ENCODE measurements at places on chromosomes 2 and 18.

- peak; percentile 69 for DNase-seq
These were observed 46.5 kb downstream of the PTGR3 start for GRCh38 chr18:75162467-75162866.

GRCh38 chr2:167492486-167492885 lies 604.2 kb downstream of the XIRP2 start:
- DNase-seq: no peak

GRCh38 chr18:25646971-25647370 lies 295.0 kb upstream of the ZNF521 start:
- peak; percentile 91 for DNase-seq

DNA sequence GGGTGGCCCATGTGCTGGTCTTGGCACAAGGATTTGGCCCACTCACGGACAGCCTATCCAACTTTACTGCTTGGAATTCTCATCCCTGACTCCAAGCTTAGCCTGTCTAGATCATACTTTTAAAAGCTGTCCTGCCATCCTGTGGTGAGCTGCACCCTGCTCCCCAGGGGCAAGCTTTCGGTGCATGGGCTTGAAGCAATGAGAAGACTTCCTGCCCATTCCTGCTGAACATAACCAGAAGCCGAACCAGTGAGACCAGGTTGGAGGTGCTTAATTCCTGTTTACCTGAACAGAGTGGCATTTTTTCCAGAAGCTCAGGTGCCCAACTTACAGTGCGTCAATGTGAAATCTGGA lies 154.5 kb downstream of the ANTXR1 start:
- no peak for DNase-seq

GRCh38 chr2:86453836-86454235 lies 12.7 kb downstream of the KDM3A start:
- peak; percentile 64 for DNase-seq

GRCh38 chr18:49685231-49685942 lies 123.5 kb downstream of the LIPG start:
- DNase-seq: no peak

GRCh38 chr2:101295895-101296294 lies 12.6 kb downstream of the RNF149 start:
- DNase-seq: peak; percentile 67

GRCh38 chr2:151344906-151345305 lies 12.5 kb upstream of the TNFAIP6 start:
- no peak for DNase-seq

GRCh38 chr2:225112362-225113126 lies 70.3 kb upstream of the DOCK10 start:
- no peak for DNase-seq

DNA sequence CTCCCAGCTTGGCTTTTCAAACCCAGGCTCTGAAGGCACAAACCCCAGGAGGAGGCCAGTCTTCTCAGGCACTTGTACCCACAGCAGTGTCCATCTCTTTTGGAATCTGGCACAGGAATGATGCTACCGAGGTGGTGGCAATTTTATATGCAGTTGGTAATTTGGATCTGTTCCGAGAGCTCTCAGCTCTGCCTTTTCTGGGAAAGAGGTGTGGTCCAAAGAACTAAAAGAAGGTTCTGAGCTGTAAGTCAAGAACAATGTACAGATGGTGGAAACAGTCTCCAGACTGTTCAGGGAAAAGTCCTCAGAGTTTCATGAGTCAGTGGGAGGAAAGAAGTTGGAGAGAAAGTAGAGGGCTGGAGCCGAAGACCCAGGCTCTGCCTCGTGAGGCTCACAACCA lies 353.4 kb downstream of the TGIF1 start:
- DNase-seq: no peak

DNA sequence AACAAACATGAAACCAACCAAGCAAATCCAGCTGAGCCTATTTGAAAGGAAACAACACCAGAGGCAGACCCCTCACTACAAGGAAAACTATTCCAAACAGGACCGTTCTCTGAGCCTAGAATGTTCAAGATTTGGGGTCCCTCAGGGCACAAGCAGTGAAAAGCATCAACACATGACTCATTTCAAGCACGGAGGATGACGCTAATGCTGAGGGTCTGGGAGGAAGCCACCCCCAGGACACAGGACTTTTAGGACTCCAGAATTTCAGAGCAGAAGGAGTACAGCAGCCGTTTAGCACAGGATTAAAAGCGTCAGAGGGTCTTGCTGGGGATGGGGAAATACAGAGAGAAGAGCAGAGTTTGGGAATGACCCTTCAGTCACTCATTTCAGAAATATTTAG lies 168.9 kb downstream of the DLGAP1 start:
- DNase-seq: no peak

DNA sequence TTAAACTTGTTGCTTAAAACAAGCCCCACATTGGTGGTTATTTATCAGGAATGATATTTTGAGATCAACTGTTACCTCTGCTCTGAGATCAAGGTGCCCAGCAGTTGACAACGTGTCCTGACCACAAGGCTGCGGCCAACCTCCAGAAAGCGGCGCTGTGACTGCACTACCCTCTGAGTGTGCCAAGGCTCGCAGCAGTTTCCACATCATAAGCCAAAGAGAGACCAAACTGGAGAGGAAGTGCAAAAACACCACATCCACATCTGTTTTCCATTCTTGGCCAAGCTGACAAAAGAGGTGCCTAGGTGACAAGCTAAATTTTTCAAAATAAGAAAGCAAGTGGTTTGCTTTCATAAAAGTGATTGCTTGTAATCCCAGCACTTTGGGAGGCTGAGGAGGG lies 410.8 kb upstream of the POU3F3 start:
- no peak for DNase-seq

DNA sequence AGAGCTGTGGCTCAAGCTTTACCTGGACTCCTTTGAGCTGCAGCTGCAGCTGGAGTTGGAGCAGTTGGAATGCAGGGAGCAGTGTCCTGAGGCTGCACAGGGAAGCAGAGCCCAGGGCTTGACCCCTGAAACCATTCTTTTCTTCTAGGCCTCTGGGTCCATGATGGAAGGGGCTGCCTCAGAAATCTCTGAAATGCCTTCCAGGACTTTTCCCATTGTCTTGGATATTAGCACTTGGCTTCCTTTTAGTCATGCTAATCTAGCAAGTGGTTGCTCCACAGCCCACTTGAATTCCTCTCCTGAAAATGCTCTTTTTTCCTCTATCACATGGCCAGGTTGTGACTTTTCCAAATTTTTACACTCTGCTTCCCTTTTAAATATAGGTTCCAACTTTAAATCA lies 108.6 kb upstream of the RNF152 start:
- DNase-seq: no peak

DNA sequence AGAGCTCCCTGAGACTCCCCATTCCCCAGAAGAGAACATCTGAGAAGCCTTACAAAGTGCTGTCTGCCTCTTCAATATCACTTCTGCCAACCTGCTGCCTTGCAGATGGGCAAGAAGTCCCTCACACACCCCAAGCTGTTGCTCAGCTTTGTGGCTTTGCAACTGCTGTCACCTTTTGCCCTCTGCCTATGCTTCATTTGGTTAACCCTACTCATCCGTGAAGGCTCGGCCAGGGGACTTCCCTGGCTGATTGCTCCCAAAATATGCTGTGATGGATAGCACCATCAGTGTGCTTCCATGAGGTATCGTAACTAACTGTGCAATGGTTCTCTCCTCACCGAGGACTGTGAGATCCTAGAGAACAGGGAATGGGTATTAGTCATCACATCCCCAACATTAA lies 88.9 kb upstream of the CYP1B1 start:
- no peak for DNase-seq

- peak; percentile 5 for DNase-seq
These were observed 531.9 kb downstream of the IRS1 start for GRCh38 chr2:226267516-226268289.

DNA sequence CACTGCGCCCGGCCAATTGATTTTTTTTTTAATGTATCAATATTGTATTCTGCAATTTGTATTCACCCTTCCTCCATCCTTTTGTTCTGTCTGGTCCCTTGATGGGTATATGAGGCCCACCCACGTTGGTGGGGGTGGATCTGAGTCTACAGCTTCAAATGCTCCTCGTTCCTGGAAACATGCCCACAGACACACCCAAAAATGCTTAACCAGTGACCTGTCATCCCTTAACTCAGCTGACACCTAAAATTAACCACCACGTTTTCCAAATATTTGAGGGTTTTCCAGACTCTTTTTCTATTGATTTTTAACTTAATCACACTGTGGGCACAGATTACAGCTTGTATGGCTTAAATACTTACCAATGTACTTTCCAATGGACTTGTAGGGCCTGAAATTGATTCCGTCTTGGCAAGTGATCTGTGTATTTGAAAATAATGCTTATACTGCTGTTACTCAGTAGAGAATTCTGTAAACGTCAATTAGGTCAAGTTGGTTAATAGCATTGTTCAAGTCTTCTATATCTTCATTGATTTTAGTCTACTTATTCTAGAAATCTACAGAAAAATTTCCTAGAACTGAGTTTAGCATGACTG lies 34.4 kb upstream of the CYP27C1 start:
- DNase-seq: peak; percentile 40

DNA sequence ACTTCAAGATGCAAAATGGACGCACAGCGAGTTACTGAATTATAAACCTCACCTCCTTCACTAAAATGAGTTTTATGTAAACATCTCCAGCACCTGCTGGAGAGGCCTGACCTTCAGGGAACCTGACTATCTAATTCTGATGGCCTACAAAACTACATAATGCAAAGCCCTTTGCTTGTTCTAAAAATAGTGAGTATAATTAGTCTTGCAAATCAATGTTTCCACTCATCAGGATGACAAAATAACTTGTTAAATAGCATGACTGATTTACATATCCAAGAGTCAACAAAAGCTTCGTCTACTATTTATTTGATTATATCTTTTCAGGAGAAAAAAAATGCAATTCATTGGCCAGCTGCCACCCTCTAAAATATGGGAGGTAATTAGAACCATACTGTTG lies 326.3 kb upstream of the MC4R start:
- no peak for DNase-seq

DNA sequence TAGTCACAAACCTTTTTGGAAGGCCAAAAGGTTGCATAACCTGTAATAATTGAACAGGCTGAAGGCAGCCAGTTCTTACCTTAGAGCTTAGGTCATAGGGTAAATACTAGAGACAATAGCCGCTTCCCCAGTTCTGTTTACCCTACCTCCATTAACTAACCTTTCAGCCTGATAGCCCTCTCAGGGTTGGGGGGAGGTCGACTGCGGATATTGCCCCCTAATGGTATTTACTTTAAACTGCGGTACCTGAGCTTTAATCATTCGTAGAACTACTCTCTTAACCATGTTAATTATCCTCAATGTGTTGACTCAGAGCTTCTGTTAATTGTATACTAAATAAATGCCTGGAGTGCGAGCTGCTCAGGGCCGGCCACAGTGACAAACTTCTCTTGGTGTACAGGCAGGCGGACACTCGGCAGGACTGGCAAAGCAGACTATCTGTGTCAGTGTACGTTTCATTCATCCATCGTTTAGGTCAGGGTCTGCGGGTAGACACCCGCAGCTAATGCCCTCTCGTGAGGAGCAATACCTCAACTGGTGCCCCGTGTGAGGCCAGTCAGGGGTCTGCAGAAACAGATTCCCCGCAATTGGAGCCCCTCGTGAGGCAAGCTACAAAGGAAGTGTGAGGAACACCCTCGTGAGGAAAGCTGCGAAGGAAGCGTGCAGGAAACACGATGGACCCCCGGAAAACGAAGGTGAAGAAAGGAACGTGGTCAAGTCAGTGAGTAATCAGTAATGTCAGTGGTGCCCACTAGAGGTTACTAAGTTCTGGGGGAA lies 115.3 kb upstream of the SCN7A start:
- no peak for DNase-seq

DNA sequence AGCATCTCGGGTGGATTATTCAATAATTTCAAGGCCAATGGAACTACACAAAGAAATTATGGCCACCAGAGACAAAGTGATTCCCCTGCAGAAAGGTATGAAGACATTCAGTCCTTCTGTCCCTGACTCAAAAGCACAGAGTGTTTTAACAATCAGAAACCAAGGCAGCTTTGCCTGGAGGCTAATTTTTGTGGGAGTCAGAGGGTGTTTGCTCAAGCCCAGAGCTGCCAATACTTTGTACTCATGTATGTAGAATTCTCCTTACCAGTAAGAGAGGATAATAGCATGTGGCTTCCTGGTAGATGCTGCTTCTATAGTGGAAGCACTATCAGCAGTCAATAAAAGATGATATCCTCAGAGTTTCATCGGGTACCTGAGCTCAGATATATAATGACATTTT lies 178.4 kb downstream of the KCNE4 start:
- DNase-seq: no peak

GRCh38 chr2:150872756-150873395 lies 385.4 kb upstream of the RND3 start:
- DNase-seq: no peak

- no peak for DNase-seq
These were observed 184.8 kb downstream of the LRP1B start for GRCh38 chr2:141946016-141946415.

DNA sequence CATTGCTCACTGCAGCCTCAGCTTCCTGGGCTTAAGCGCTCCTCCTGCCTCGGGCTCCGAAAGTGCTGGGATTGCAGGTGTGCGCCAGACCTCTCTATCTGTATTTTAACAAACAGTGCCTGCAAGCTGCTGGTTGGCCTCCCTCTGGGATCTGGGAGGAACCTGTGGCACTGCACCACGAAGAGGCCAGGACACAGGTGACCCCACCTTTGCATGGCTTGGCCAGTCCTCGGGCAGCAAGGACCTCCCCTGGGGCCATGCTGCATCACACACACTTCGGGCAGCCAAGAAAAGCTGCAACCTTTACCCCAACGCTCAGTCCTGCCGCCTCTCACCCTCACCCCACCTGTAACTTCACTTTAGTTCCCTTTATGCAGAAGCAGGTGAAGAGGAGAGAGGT lies 70.0 kb downstream of the PXDN start:
- no peak for DNase-seq

DNA sequence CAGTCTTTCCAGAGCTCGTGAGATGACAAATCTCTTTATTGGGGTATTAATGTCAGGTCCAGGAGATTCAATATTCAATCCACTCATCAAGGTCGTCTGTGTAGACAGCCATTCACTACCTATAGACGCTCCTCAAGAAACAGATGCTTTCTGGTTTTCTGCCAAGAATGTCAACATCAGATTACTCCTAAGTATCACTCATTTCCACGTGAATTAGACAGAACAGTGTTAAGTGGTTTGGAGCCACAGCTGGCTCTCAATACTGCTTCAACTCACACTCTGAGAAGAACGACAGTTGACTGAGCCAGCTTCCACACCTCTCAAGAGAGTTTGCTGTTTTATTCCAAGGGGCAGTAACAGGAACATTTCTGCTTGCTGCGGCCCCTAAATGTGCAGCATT lies 113.5 kb upstream of the NEDD4L start:
- DNase-seq: peak; percentile 12

DNA sequence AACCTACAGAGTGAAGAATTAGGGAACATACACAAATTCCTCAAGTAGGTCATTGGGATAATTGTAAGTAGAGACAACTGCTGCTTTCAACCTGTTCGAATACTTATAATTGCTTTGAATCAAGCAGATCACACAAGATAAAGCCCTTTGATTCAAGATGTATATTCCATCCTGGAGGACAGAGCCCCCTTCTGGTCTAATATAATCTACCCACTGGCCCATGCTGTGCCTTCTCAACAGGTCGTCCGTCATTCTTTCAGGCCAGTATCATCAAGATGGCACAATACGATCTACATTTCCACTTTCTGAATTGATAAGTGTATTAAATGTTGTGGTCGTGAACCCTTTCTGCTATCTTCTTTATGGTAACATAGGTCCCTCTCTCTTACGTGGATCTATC lies 387.0 kb upstream of the CDH19 start:
- no peak for DNase-seq

- no peak for DNase-seq
These were observed 185.8 kb upstream of the CNTNAP5 start for GRCh38 chr2:123839326-123839725.

GRCh38 chr2:41936771-41937463 lies 110.9 kb upstream of the PKDCC start:
- no peak for DNase-seq

GRCh38 chr2:89000235-89000634 lies 308.8 kb downstream of the RPIA start:
- no peak for DNase-seq

Measured in fibroblast of mammary gland (primary cell).